ENCODE measurements at places on chromosomes 4 and X.
A peak's percentile ranks its signal among the peaks of the same experiment; 100 is the strongest.

DNA sequence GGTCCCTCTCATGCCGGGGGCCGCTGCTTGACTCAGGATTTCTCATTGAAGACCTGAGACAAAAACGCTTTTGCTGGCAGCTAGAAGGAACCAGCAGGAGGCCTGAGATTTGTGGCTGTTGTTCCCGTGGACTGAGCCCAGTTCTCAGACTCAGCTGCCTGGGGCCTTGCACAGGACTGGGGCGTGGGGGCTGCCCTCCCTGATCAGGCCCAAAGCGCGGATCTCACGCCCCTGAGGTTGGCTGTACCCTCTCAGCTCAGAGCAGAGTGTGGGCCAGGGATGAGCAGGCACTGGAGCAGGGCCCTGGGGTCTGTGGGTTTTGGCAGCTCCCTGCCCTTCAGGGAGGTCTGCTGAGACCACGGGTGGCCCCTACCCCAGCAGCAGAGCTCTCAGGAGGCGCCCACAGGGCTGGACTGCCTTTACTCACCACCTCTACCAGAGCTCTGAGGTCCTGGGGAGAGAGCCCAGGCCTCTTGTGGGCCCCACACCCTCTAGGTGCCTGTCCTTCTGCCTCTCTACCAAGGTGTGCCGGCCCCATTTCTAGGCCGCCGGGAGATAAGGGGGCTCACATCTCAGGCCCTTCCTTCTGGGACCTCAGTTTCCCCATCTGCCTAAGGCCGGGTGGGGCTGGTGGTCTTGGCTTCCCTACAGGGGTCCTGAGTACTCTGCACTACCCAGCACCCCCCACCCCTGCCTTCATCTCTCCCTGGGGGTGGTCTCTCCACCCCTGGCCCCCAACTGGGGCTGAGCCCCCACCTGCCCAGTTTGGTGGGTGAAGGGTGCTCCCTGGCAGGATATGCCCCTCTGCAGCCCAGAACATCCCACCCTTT, 5.6 kb downstream of the MSANTD1 start:
- DNase-seq = no peak
- H3K36me3 ChIP-seq = peaks cover 3% of the 10 kb centered on the region
- no peak overlapping the region for H3K27ac ChIP-seq
- no peaks in the 10 kb centered on the region for H3K27me3 ChIP-seq
- H3K4me1 ChIP-seq = peaks cover 3% of the 10 kb centered on the region

- no peaks in the 10 kb centered on the region for H3K27me3 ChIP-seq
- H3K36me3 ChIP-seq = no peaks in the 10 kb centered on the region
- H3K27ac ChIP-seq = no peak overlapping the region
- DNase-seq = no peak
- H3K4me1 ChIP-seq = peaks cover 1% of the 10 kb centered on the region
These were observed 157.0 kb downstream of the PCDH18 start for GRCh38 chr4:137375111-137375850.

DNA sequence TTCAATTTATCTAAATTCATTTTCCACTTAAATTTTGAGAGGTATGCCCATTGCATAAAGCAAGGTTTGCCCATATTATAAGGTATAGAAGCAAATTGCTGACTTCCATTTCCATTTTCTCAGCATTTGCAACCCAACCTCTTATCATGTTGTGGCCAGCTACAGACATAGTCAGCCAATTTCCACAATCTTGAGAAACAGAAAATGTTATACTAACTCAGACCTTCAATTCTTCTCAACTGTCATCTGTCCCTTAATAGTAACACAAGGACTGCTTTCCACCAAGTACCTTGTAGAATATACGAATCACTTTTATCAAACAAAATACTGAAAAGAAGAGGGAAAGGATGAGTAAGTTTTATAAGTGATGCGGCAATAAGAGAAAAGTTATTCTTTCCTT, 11.2 kb upstream of the GRIA3 start:
- H3K4me1 ChIP-seq = peaks cover 16% of the 10 kb centered on the region
- no peaks in the 10 kb centered on the region for H3K27me3 ChIP-seq
- H3K27ac ChIP-seq = no peak overlapping the region
- H3K4me3 ChIP-seq = no peak overlapping the region
- no peaks in the 10 kb centered on the region for H3K36me3 ChIP-seq

DNA sequence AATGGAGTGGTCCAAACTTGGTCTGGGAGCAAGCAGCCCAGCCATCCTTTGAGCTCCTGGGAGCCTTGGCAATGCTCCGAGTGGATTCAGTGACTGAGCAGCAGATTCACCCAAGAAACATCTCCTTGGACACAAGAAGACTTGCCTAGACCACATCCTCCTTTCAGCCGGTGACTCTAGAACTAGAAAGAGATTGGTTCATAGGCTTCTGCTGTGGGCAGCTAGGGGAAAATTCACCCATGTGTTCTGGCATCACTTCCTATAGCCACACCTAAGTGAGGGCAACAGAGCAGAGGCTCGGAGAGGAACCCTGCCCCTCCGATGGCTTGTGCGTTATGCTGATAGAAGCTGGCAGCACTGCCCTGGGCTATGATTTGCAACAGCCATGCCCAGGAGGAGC, 16.0 kb downstream of the ZNF275 start:
- H3K27me3 ChIP-seq = no peaks in the 10 kb centered on the region
- H3K27ac ChIP-seq = no peak overlapping the region
- DNase-seq = no peak
- H3K4me3 ChIP-seq = no peak overlapping the region

DNA sequence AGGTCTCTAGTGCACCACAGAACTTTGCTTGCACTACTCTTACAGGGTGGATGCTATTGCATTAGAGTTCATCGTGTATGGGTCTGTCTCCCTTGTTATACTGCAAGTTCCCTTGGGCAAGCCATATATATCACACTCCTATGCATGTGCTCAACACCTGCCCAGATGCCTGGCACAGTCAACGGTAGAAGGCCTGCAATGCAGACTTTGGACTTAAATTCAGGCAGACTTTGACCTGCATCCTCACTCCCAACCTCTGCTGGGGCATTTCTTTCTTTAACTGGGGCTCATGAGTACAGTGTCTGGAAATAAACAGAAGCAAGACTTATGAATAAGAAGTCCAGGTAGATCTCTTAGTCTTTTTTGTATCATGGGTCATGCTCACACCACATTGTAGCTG, 148.2 kb downstream of the LDB2 start:
- peaks cover 5% of the 10 kb centered on the region for H3K4me1 ChIP-seq
- no peaks in the 10 kb centered on the region for H3K27me3 ChIP-seq
- no peak overlapping the region for H3K4me3 ChIP-seq
- no peak for DNase-seq
- H3K27ac ChIP-seq = no peak overlapping the region

GRCh38 chrX:5753291-5753690, 475.4 kb downstream of the NLGN4X start:
- H3K4me1 ChIP-seq = no peaks in the 10 kb centered on the region
- no peak for DNase-seq
- H3K36me3 ChIP-seq = no peaks in the 10 kb centered on the region

- peaks cover 9% of the 10 kb centered on the region for H3K4me1 ChIP-seq
- H3K27ac ChIP-seq = peak overlapping the region; percentile 89
- no peaks in the 10 kb centered on the region for H3K36me3 ChIP-seq
- H3K4me3 ChIP-seq = peak overlapping the region; percentile 57
- no peak for DNase-seq
These were observed 1.0 kb upstream of the IL13RA1 start for GRCh38 chrX:118726396-118726795.

GRCh38 chr4:37938208-37938607, 22.0 kb upstream of the PTTG2 start:
- no peak overlapping the region for H3K4me3 ChIP-seq
- H3K27ac ChIP-seq = no peak overlapping the region
- H3K27me3 ChIP-seq = no peaks in the 10 kb centered on the region
- H3K36me3 ChIP-seq = no peaks in the 10 kb centered on the region
- H3K4me1 ChIP-seq = no peaks in the 10 kb centered on the region
- DNase-seq = no peak

DNA sequence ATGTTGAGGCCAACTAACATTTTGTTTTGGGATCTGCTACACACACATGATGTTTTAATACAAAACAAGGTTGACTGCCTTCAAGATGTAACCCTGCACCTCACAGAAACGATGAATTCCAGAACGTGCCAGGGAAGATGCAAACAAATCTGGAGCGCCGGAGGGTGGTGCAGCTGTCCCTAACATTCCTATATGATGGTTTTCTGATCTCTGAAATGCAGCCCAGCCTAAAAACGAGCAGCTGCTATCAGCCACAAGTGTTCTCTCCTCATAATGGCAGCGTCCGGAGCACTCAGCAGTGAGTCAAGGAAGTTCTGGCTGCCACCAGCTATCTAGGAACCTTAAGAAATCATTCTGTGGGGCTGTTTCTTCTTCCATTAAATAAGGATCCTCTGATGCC, 333.4 kb downstream of the NR3C2 start:
- H3K4me1 ChIP-seq = no peaks in the 10 kb centered on the region
- H3K36me3 ChIP-seq = peaks cover 2% of the 10 kb centered on the region
- H3K27me3 ChIP-seq = no peaks in the 10 kb centered on the region
- H3K27ac ChIP-seq = no peak overlapping the region
- H3K4me3 ChIP-seq = no peak overlapping the region
- DNase-seq = no peak

DNA sequence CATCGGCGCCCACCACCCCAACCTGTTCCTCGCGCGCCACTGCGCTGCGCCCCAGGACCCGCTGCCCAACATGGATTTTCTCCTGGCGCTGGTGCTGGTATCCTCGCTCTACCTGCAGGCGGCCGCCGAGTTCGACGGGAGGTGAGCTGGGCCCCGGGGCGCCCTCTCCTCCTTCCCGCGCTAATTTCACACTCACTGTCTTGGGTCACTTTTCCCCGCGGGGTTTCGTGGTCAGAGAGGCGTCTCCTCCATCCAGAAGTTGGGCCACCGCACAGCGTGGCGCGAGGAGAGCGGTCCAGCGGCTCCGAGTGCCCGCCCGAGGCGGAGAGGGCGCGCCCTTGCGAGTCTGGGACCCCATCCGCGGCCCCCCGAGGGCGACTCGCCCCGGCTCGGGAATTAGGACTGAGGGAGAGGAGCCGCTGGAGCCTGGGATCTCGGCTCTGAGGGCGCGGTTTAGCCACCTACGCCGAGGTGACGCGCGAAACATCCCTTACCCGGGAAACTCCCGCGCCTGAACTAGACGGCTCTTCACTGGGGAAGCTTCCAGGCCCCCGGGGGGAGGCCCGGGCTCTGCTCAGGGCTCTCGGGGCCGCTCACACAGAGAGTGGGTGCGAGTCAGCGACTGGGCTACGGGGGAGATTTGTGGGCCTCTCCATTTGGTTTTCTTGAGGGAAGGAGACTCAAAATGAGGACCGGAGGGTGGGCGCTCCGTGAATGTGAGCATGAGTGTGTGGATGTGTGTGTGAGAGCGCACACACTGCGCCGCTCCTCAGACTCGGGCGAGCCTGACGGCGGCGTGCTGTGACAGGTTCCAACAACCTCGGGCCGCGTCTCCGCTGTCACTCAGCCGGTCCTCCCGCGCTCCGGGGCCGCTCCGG, 551 bp downstream of the NPNT start:
- peak overlapping the region; percentile 78 for H3K4me3 ChIP-seq
- DNase-seq = peak; percentile 27
- peaks cover 73% of the 10 kb centered on the region for H3K27me3 ChIP-seq
- no peaks in the 10 kb centered on the region for H3K36me3 ChIP-seq
- peak overlapping the region; percentile 48 for H3K27ac ChIP-seq

GRCh38 chr4:15735536-15735935, 32.7 kb downstream of the BST1 start:
- no peak overlapping the region for H3K27ac ChIP-seq
- H3K36me3 ChIP-seq = no peaks in the 10 kb centered on the region
- no peaks in the 10 kb centered on the region for H3K27me3 ChIP-seq
- H3K4me1 ChIP-seq = no peaks in the 10 kb centered on the region
- no peak overlapping the region for H3K4me3 ChIP-seq

DNA sequence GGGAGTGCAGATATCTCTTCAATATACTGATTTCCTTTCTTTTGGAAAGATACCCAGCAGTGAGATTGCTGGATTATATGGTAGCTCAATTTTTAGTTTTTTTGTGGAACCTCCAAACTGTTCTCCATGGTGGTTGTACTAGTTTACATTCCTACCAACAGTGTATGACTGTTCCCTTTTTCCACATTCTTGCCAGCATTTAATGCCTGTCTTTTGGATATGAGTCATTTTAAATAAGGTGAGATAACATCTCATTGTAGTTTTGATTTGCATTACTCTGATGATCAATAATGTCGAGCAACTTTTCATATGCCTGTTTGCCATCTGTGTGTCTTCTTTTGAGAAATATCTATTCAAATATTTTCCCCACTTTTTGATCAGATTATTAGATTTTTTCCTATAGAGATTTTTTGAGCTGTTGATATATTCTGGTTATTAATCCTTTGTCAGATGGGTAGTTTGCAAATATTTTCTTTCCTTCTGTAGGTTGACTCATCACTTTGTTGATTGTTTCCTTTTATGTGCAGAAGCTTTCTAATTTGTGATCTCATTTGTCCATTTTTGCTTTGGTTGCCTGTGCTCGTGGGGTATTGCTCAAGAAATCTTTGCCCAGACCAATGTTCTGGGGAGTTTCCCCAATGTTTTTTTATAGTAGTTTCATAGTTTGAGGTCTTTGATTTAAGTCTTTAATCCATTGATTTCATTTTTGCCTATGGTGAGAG, 552.7 kb downstream of the ZNF674 start:
- H3K27me3 ChIP-seq = no peaks in the 10 kb centered on the region
- H3K36me3 ChIP-seq = no peaks in the 10 kb centered on the region
- no peaks in the 10 kb centered on the region for H3K4me1 ChIP-seq
- H3K27ac ChIP-seq = no peak overlapping the region
- H3K4me3 ChIP-seq = no peak overlapping the region

DNA sequence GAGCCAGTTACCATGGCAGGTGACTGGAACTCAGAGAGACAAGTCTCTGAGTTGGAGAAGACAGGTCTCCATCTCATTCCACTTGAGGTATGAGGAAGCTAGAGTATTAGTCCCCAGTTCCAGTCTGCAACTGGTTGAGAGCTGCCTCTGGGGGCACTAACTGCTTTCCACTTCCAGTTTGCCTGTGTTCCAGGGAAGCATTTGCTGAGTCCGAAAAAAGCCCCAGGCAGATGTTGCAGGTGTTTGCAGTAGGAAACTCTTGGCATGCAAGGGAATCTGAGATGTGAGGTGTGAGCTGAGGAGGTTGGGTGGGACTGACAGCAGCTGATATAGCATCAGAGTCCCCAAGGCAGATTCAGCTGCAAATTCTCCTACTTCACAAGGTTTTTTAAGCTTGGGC, 272.2 kb upstream of the CASK start:
- no peak overlapping the region for H3K27ac ChIP-seq
- H3K4me1 ChIP-seq = no peaks in the 10 kb centered on the region
- no peak overlapping the region for H3K4me3 ChIP-seq
- no peaks in the 10 kb centered on the region for H3K27me3 ChIP-seq
- no peaks in the 10 kb centered on the region for H3K36me3 ChIP-seq

GRCh38 chrX:129523079-129523911, at the start of gene SMARCA1:
TSS of gene SMARCA1 (minus strand) at chrX:129523490. CDS start at chrX:129523370, 120 bp downstream.
- H3K36me3 ChIP-seq = no peaks in the 10 kb centered on the region
- DNase-seq = peak; percentile 51
- no peaks in the 10 kb centered on the region for H3K27me3 ChIP-seq
- H3K4me1 ChIP-seq = peaks cover 28% of the 10 kb centered on the region
- peak within 1 kb of the TSS; percentile 86 for H3K4me3 ChIP-seq

- H3K36me3 ChIP-seq = no peaks in the 10 kb centered on the region
- H3K27me3 ChIP-seq = peaks cover 8% of the 10 kb centered on the region
- no peak overlapping the region for H3K27ac ChIP-seq
- H3K4me1 ChIP-seq = peaks cover 19% of the 10 kb centered on the region
These were observed 7.8 kb upstream of the XK start for GRCh38 chrX:37677765-37678164.
